Activated CD8-positive, alpha-beta T cell treated with anti-CD3 and anti-CD28 coated beads for 36 hours (primary cell): ENCODE measurements at places on chromosomes 2 and 18. TPM values are rescaled to one million over a fixed set of nuclear protein-coding genes. Genes with fewer than 3 reads are reported as not detected.

GRCh38 chr2:232533944-232534710, 5.4 kb upstream of the CHRNG start:
- no peaks in the 10 kb centered on the region for H3K36me3 ChIP-seq
- H3K27me3 ChIP-seq: peaks cover 6% of the 10 kb centered on the region
- H3K4me3 ChIP-seq: no peak overlapping the region
- H3K4me1 ChIP-seq: peaks cover 4% of the 10 kb centered on the region
- H3K27ac ChIP-seq: no peak overlapping the region

DNA sequence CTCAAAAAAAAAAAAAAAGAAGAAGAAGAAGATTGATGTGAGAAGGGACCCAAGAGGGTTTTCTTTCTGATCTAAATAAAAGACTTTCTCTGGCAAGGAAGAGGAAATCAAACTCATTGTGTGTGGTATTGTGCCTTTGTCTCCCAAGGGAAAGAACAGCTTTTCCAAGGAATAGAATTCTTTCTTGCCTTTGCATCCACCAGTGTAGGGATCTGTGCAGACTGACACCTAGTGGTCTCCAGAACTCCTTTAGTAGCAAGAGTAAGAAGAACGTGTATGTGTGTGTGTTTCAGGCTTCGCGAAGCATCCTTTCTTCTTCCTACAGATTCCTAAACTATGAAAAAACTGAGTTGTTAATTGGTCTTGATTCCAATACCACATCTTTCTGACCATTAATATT, 33.5 kb upstream of the CRIM1 start:
- no peak overlapping the region for H3K4me3 ChIP-seq
- H3K36me3 ChIP-seq: no peaks in the 10 kb centered on the region
- no peaks in the 10 kb centered on the region for H3K4me1 ChIP-seq
- no peak overlapping the region for H3K27ac ChIP-seq

The LIMS4 gene
- total RNA-seq: 0.74 TPM

- no peak overlapping the region for H3K4me3 ChIP-seq
- no peak for DNase-seq
- H3K27me3 ChIP-seq: no peaks in the 10 kb centered on the region
- no peaks in the 10 kb centered on the region for H3K4me1 ChIP-seq
- no peaks in the 10 kb centered on the region for H3K36me3 ChIP-seq
These were observed 140.5 kb upstream of the PELI1 start for GRCh38 chr2:64284751-64285150.

DNA sequence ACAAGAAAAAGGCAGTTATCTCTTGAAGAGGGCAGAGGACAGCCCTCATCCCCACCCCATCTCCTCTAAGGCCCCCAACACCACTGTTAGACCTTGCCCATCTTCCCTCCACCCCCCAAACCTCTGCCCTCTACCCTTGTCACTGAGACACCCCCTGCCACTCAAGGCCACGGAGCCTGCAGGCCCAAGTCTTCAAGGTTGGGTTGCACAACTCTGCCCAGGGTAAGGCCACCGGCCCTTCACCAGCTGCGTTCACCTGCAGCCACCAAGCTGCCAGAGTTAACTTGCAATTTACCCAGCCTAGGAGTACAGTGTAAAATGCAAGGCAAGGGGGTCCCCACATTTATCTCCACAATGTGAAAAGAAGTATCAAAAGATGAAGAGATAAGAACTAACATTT, 128.7 kb upstream of the PKDCC start:
- no peaks in the 10 kb centered on the region for H3K27me3 ChIP-seq
- no peaks in the 10 kb centered on the region for H3K36me3 ChIP-seq

DNA sequence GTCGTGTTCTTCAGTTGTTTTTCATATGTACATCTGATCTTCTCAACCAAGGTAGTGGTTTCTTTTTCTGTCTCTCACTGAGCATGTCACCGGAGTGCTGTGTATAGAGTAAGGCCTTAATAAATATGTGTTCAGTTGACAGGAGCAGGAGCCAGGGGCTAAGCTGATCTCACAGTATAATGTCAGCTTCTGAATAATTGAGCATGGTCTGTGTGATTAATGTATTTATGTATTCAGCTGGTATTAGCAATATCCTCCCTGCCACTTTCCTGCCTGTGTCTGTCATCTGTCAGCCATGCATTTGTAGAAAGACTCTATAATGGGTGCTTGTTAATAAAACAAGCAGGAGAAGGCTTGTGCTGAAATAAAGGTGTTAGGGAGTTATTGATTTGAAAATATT, 198.9 kb downstream of the ADCYAP1 start:
- no peak for DNase-seq
- H3K27ac ChIP-seq: no peak overlapping the region
- no peaks in the 10 kb centered on the region for H3K36me3 ChIP-seq
- H3K4me1 ChIP-seq: no peaks in the 10 kb centered on the region
